ENCODE measurements at places on chromosomes 1 and 21.

DNA sequence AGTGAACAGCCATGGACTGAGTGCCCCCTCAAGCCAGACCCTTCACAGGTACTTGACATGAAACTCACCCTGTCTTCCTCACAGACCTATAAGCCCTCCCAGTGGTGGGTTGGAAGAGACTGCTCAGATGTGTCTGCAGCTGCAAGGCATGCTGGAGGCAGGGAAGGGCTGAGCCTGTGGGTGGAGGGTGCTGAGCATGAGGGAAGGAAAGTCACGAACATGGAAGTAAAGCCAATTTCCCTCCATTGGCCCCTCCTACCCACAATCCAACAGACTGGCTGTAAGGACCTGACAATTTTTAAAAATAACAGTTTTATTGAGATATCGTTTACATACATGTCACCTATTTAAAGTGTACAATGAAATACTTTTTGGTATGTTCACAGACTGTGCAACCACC lies 44.1 kb downstream of the RCSD1 start:
- DNase-seq = no peak

- no peak for DNase-seq
These were observed 1503.0 kb downstream of the KCNT2 start for GRCh38 chr1:195105281-195105680.

DNA sequence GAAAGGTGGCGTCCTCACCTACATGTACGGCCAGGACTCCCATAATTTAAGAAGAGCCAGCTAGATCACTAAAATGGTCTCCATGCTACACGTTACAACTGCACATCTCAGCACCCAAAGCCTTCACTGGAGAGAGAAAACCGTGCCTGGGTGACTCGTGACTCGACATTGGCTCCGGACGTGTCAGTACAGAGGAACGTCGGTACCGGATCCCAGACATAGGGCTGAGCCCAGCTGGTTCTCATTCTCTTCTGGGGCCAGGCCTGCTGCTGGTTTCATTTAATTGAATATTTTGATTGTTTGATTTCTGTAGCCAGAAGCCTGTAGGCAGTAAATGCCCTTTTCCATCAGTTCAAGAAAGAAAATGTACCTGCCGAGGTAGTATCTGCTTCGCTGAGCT lies 93.1 kb downstream of the HHIPL2 start:
- DNase-seq = no peak

- no peak for DNase-seq
These were observed 74.6 kb downstream of the CAMK2N1 start for GRCh38 chr1:20411196-20411980.

- DNase-seq = peak; percentile 82
These were observed 8.2 kb upstream of the MYOM3 start for GRCh38 chr1:24119859-24120756.

DNA sequence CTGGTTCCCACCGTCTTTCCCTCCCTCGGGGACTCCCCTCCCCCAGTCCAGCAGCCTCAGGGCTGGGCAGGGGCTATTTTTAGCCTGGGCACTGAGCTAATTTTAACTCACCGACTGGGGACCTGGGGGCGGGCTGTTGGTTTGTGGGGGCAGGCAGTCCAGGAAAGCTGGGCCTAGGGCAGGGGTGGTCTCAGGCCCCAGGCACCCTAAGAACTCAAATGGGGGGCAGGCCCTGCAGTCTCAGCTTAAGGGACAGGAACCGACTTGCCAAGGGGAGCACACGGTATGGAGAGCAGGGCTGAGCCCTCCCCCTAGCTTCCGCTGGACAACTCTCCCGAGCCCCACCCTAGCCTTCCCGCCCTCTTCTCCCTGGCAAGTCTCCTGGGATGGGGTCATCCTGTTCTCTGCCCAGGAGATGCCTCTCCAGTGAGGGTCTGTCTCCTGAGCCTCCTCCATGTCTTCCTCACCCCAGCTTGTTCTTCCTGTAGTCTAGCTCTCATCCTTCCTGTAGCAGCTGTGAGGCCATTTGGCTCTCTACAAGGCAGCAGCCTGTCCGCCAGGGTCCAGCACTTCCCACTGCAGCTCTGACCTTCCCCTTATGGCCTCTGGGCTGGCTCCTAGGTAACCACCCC lies 10.1 kb downstream of the MEF2D start:
- DNase-seq = peak; percentile 84

All from cardiac septum (tissue), 1 donor.